ENCODE measurements at places on chromosomes 4 and X.

GRCh38 chrX:132367984-132368383 lies 120.9 kb downstream of the MBNL3 start:
- DNase-seq: peak; percentile 9

GRCh38 chrX:134810211-134810610 lies 151.9 kb upstream of the PLAC1 start:
- no peak for DNase-seq

DNA sequence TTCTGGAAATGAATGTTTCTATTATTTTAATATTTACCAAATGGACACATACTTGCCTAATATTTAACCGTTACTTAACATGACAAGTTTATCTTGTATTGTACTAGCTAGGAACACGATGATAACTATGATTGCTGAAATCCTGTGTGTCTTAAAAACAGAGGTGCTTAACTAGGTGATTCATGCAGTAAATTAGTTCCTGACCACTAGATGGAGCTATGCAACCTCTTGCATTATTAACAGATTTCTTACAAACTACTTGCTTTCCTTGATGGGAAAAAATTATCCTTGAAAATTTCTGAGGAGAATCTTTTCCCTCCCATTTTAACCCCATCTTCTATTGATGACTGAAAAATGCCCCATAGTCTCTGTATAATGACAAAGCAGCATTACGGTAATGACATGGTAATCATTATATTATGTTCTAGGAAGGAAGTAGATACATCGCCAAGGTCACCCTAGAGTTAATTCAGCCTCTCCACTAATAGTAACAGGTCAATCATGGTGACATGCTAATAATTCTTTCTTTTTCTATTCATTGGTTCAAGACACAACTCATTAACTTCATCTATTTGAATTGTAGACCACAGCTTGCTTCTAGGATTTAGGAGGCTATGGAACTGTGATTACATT lies 844.2 kb downstream of the RAPGEF2 start:
- peak; percentile 62 for DNase-seq

GRCh38 chr4:168847771-168848502 lies 162.1 kb downstream of the CBR4 start:
- peak; percentile 64 for DNase-seq

- no peak for DNase-seq
Observed at GRCh38 chr4:36325499-36325898, 44.1 kb downstream of the DTHD1 start.

DNA sequence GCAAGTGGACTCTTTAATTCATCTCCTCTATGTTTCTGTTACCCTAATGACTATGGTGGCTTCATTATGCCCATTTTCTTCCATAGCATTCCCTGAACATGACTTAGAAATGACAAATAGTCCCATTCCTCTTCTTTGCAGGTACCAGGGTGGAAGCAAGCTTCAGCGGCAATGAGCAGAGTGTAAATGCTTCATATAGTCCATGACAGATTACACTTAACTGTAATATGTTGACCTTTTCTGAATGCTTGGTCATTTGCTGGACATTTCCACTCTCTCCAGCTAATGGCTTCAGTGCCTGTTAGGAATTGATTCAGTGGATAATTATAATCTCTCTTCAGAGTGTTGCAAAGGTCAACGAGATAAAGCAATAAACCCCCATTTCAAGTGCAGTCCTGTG lies 129.7 kb upstream of the PRPS2 start:
- no peak for DNase-seq
